Skin of body (tissue), 3 donors: ENCODE measurements at places on chromosomes 2 and 18. TPM values are rescaled to one million over a fixed set of nuclear protein-coding genes. Genes with fewer than 3 reads are reported as not detected.

GRCh38 chr2:119407430-119408220 lies 24.0 kb upstream of the TMEM37 start:
- DNase-seq: peak; percentile 77

Gene SFTPB
- not detected for total RNA-seq

GRCh38 chr2:119011162-119011909 lies 69.3 kb downstream of the MARCO start:
- DNase-seq: no peak

Gene CD8B2
- 0.10 TPM for total RNA-seq

- DNase-seq: no peak
These were observed 22.5 kb upstream of the MAP3K20 start for GRCh38 chr2:173053043-173053699.

Gene PRSS56
- not detected for total RNA-seq

Gene STARD6
- total RNA-seq: not detected

- no peak for DNase-seq
These were observed 6.9 kb upstream of the NT5DC4 start for GRCh38 chr2:112713926-112714325.

- DNase-seq: peak; percentile 68
These were observed 487 bp downstream of the STARD6 start for GRCh38 chr18:54357082-54357659.

GRCh38 chr2:25290811-25291495 lies 50.8 kb downstream of the DNMT3A start:
- DNase-seq: peak; percentile 15

GRCh38 chr18:22175346-22175745 lies 6.0 kb downstream of the GATA6 start:
- no peak for DNase-seq
